KG1 (cell line): ENCODE measurements at places on chromosomes 3 and 15.

GRCh38 chr3:196194542-196194915, 16.7 kb downstream of the ZDHHC19 start:
- DNase-seq: no peak

GRCh38 chr15:28110481-28110881, 11.4 kb upstream of the OCA2 start:
- no peak for DNase-seq

DNA sequence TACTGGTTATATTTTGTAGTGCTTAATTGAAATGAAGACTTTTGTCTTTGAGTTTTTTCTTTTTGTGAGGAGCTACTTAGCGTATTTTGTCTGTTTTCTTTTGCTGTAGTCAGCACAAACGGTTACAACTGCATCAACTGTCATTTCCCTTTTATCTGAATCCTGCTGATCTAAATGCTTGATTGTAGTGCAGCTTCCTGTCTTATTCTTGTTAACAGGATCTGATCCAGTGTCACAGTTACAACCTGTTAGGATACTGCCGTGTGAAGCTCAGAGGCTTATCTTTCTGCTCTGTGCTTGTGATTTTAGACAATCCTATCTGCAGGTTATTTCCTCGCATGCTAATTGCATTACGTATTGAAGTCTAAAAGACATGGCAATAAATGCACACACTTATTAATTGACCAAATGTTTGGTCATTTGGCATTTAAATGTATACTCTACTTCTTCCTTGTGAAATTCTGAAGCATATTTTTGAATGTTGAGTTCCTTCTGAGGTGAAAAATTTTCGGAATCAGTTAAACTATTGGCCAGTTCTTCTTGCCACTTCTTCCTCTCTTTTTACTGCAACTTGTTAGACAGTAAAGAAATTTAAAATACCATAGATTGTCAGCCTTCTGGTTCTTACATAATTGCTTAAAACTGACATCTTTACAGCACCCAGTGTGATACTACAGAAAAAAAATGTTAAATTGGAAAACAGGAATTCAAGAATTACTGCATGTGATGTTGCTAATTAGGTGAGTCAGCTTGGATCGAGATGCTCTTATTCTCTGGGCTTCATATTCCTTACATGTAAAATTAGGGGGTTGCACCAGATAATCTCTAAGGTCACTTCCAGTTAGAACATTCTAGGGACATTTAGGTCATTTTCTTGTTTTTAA, 168.2 kb downstream of the MBNL1 start:
- no peak for DNase-seq

DNA sequence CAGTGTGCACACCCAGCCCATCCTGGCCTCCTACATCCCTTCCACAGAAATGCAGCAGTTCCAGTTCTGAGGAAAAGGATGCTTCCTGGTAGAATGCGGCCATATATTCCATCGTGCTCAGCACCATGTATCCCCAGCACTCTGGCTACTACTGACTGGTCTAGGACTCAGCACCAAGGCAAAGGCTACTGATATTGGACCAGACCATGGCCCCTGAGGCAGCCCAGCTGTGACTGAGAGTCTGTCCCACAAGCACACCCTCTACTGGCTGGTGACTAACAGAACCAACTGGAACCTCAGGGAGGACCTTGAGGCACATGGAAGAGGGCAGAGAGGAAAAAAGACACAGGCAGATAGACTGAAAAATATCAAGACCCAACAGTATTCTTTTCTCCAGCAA, 30.0 kb downstream of the TARS3 start:
- DNase-seq: no peak

DNA sequence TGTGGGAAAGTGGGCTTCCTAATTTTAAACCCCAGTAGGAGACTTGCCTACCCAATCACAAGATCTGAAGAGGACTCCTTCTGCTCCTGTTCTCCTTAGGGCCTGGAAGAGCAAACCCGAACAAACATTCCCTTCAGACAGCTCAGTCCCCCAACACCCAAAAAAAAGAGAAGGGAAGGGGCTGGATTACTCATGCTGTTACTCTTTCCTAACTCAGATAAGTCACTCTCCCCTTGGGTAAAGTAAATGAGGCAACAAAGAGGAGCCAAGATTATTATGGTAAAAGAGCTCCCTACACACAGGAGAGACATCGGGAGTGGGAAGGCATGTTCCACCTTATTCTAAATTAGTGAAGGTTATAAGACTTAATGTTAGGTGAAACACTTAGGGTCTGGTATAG, 18.1 kb upstream of the LEKR1 start:
- no peak for DNase-seq

- DNase-seq: no peak
Measured at GRCh38 chr3:178129109-178129508, 407.1 kb upstream of the KCNMB2 start.

DNA sequence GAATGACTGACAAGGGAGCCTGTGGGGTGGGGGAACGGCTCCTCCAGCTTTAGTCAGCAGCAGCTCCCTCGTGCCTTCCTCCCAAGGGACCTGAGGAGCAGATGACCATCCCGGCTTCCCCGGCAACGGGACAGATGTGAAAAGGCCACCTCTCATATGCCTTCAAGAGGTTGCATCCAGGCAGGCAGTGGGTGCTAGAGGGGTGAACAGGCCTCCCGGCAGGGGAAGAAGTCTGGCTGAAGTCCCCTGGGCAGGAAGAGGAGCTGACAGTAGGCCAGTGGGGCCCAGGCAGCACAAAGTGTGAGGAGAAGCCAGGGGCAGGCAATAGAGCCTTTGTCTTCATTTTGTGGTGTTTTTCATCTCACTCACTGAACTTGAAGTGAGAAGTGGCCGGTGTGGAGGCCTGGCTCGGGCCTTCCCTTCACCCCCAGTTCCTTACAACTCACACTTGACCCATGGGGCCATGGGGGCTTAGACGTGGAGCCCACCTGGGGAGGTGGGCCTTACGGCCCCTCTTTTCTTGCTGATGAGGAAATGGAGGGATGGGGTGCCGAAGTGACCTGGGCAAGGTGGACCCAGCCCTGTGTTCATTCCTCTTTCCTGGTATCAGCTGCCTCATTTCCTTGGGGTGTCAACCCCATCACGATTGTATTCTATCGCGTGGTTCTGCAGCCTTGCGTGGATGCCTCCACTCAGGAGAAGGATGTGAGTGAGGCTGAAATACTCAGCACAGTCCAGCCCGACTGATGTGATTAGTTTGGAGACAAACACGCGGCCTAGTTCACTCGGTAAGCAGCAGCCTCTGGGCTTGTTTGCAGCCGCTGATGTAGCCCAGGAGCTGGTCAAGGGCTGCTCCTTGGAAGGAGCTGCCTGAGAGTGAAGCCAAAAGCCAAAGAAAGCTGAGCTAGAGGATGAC, 115.5 kb upstream of the ALDH1A3 start:
- no peak for DNase-seq

DNA sequence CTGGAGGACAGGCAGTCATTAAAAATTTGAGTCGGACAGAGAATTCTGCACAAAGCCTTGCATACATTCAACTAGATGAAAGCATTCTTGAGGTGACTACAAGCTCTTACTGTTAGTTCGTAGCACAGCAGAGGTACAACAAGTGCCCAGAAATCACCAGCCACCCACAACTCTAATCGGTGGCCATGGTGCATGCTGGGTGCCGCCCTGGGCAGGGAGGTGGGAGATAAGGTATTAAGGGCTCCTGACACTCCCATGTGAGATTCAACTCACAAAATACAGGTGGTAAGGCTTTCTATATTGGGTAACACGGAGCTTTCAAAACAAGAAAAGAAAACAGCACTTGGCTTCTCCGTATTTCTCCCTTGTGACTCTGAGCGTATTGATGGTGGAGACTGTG, 66.0 kb downstream of the MEIS2 start:
- no peak for DNase-seq

GRCh38 chr15:50189633-50190032, 7.6 kb downstream of the SLC27A2 start:
- no peak for DNase-seq

GRCh38 chr15:77370580-77370979, 49.3 kb downstream of the PEAK1 start:
- DNase-seq: no peak

DNA sequence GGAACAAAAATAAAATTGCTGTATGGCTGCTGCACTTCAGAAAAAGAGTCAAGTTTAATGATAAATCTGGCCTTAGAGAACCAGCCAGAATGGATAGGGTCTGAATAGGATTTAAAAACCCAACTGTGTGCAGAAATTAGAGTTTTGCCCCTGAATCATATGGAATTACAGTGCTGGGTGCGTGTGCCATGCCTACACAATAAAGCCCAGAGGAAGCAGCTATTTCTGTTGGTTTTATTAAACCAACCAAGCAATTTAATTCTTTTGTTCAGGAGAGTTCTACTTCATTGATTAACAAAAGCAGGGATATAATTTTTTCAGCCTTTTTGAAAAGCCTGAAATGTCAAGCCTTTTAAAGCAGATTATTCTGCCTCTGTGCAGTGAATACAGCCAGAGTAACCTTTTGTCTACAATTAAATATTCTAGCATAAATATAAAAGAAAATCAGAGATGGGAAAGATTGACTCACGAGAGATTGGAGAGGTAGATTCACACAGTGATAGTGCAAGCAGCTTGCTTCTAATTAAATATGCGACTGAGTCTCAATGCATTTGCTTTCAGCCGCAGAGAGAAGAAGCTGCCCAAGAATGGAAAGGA, 66.7 kb upstream of the DNAJC19 start:
- DNase-seq: no peak

DNA sequence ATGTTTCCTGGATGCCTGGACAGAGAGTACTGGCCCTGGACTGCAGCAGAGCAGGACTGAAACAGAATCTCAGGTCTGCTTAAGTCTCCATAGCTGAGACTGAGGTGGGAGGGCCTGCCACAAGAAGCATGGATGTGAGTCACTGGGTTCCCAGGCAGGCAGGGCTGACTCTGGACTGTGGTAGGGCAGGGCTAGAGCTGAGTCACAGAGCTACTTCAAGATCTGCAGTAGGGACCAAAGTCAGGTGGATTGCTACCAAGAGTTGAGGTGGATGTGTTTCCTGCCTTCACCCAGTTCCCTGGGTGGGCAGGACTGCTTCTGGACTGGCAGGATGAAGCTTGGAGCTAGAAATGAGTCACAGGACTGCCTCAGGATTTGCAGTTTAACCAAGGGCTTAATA, 282.9 kb downstream of the AGBL1 start:
- no peak for DNase-seq

DNA sequence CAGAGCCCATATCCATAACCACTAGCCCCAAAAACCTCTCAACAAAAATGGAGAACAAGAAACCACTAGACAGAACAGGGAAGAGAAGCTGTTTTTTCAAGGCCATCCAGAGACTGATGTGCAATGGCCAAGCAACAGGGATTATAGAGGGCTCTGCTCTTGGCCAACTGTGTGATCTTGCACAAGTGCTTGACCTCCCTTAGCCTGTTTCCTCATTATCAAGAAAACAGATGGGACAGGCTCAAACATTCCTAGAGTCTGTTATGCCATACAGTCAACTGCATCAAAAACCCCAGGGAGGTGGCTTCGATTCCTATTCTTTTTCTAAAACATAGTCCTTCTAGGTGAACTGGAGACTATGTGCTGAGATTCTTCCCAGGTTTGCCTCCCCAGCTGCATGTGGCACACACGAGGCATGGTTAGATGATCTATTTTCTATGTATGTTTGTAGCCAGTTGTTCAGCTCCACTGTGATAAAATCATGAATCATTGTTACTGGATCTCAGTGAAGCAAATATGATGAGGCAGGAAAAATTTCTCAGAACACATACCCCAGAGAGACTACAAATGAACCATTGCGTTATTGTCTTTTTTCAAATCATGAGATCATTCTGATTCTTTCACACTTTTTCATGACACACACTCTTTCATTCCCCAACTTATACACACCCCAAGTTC, 132.9 kb upstream of the TGFBR2 start:
- no peak for DNase-seq

DNA sequence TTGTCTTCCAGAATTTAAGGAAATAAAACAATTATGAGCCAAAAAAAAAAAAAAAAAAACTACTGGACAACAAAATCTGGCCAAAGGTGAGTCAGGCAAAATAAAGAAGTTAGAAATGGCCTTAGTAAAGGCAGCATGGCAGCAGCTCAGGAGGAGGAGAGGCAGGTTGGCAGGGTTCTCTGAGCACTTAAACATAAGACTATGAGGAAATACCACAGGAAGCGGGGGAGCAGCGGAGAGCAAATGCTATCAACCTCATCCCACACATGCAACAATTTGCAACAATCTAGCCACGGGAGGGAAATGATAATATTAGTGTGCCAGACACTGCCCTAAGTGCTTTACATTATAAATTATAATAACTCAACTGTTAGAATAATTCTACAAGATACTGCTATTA, 247.3 kb upstream of the NSMCE3 start:
- no peak for DNase-seq
